ENCODE measurements at places on chromosomes 2 and 18.

DNA sequence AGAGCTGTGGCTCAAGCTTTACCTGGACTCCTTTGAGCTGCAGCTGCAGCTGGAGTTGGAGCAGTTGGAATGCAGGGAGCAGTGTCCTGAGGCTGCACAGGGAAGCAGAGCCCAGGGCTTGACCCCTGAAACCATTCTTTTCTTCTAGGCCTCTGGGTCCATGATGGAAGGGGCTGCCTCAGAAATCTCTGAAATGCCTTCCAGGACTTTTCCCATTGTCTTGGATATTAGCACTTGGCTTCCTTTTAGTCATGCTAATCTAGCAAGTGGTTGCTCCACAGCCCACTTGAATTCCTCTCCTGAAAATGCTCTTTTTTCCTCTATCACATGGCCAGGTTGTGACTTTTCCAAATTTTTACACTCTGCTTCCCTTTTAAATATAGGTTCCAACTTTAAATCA is 108.6 kb upstream of the RNF152 start:
- DNase-seq, result no peak

DNA sequence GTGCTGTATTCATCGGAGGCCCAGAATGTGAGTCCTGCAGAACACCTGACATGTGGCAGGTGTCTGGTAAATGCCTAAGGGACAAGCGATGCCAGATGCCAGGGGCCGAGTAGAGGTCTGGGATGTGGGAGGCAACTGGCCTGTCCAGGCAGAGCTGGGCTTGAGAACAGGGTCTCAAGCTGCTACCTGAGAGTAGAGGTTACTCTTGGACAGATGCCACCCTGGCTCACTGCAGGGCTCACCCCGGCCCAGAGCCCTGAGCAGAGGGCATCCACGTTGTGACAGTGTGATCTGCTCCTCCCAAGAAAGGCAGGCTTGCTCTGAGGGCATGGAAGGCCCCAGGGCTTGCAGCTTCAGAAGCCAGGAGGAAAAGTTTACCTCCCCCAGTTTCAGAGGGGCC is 692.0 kb upstream of the ID2 start:
- no peak for DNase-seq

DNA sequence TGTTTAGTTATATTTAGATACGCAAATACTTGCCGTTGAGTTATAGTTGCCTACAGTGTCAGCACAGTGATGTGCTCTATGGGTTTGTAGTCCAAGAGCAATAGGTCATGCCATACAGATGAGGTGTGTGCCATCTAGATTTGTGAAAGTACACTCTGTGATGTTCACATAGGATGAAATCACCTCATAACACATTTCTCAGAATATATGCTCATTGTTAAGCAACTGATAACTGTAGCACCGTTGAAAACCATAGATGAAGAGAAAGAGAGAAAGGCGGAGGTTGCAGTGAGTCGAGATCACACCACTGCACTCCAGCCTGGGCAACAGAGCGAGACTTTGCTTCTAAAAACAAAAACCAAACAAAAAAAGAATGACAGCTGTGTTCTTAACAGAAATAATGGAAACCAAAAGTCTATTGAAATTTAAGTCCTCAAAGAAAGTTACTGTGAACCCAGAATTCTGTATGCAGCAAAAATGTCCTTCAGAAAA is 9.5 kb downstream of the DGKD start:
- no peak for DNase-seq

DNA sequence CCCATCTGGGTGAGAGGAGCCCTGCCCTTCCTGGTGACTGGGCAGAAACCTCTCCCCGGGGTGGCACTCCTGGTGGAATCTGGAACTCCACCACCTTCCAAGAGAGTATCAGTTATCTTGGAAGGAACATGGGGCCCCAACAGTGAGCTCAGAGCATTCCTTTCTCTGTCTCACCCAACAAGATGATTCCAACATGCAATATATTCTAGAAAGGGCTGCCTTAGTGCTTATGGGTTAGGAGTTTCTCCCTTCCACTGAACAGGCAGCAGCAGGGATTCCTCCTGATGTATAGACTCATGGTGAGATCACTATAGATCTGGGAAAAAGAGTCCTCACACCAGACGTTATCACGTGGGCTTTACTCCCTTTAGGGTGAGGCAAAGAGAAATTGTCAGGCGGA is 147.1 kb downstream of the COL4A4 start:
- no peak for DNase-seq

- no peak for DNase-seq
These were observed 73.3 kb downstream of the LONRF2 start for GRCh38 chr2:100248971-100249370.

- DNase-seq, result no peak
These were observed 77.4 kb upstream of the NPAS2 start for GRCh38 chr2:100742277-100743254.

DNA sequence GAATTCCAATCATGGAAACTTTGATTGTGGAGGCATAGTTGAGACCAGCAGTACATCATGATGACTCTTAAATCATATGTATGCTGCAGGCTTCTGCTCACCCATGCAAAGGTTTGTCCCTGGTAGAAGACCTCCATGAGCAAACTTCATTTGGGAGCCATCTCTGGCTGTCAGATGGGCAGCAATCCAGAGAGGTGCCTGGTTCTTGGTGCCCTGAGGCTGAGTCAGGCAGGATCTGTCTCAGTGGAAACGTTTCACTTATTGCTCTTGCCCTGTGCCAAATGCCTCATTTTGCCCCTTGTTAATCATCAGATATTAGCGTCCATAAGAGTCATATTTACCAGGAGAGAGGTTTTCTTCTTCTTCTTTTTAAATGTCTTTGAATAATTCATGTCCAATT is 151.5 kb upstream of the CELF4 start:
- DNase-seq, result no peak

DNA sequence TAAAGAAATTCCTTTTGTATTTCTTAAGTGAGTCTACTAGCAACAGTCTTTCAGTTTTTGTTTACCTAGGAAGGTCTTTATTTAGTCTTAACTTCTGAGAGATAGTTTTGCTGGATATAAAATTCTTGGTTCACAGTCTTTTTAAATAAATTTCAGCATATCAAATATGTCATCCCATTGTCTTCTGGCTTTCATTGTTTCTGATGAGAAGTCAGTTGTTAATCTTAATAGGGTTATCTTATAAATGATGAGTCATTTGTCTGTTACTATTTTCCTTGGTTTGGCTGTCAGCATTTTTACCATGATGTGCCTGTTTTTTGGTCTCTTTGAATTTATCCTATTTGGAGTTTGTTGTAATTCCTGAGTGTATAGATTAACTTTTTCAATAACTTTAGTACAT is 129.3 kb downstream of the FAM210A start:
- peak; percentile 55 for DNase-seq

DNA sequence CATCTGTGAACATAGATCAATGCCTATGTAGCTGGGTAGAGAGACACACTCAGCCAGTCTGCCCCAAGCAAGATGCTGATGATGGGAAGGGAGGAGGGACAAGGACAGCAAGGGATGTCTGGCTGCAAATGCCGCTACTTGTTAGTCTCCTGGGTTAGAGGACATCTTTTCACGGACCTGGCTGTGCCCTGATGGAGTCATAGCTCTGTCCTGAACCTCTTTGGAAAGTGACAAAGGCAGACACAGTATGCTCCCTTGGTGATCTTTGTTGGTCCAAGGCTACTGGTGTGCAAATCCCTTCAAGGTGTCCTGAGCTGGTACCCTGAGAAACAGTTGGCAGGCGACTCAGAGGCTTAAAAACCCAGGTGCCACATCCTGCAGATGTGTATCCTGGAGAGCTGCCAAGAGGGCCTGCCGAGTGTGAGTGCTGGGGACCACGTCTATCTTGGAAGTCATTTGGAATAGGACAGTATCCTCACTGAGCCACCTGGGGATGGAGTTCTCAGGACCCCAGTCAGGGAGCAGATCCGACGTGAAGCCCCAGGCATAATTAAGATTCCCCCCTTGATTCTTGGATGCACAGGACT is 10.8 kb downstream of the FOSL2 start:
- DNase-seq, result no peak

DNA sequence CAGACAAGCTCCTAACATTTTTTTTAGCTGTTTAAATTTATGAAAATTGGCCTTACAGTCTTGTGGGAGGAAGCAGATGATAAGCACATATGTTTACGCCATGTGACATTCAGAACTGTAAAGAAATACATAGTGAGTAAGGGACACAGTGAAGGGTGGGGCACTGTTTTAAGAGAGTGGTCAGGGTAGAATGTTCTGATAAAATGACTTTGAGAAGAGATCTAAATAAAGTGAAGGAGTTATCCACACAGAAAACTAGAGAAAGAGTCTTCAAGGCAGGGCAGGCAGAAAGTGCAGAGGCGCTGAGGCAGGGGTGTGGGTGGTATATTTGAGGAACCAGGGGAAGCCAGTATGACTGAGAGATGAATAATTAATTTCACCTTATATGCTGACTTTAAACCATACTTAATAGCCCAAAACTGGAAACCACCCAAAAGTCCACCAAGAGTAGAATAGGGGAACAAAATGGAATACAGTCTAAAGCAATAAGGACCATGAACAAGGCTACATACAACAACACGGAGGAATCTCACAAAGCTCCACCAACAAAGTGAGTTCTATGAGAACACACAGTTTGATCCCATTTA is 8.6 kb downstream of the MREG start:
- DNase-seq, result peak; percentile 82

DNA sequence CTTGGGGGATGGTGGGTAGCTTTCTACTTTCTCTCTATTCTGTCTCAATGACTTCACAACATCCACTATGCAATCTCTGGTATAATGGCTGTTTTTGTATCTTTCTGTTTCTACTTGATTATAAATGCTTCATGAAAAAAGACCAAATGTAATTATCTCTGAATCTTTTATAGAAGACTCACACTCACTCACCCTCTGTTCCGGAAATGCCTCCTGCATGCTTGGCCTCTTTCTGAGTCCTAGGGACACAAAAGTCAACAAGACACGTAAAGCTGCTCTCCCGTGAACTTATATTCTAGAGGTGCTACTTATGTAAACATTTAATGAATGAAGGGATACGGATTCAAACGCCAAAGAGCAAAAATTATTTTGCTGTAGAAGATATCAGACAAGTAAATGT is 502.2 kb upstream of the SOX11 start:
- no peak for DNase-seq

GRCh38 chr2:86023366-86023712 is 82.3 kb downstream of the POLR1A start:
- no peak for DNase-seq

GRCh38 chr18:2846636-2847316 is at the start of gene EMILIN2:
Gene EMILIN2 (plus strand): TSS chr18:2847006. CDS start chr18:2847189, 183 bp downstream.
- no peak for DNase-seq

GRCh38 chr2:113863144-113863543 is 26.7 kb upstream of the ACTR3 start:
- DNase-seq, result peak; percentile 54

DNA sequence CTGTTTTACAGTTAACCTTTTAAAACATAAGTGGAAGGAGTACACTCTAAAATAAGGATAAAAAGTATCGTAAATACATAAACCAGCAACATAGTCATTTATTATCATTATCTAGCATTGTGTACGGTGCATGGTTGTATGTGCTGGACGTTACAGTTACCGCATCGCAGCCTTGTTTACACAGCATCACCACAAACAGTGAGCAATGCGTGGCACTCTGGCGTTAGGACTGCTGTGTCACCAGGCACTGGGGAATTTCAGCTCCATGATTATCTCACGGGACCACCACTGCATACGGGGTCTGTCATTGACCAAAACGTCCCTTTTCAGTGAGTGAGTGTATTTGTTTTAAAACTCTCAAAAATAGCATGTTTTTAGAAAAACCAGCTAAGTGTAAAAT is 103.0 kb upstream of the SNTG2 start:
- no peak for DNase-seq

GRCh38 chr2:1746174-1747064 is 2.1 kb upstream of the PXDN start:
- no peak for DNase-seq

- DNase-seq, result no peak
These were observed 6.1 kb upstream of the GMPPA start for GRCh38 chr2:219492575-219492974.

GRCh38 chr2:25036221-25036559 is 5.7 kb upstream of the EFR3B start:
- no peak for DNase-seq

DNA sequence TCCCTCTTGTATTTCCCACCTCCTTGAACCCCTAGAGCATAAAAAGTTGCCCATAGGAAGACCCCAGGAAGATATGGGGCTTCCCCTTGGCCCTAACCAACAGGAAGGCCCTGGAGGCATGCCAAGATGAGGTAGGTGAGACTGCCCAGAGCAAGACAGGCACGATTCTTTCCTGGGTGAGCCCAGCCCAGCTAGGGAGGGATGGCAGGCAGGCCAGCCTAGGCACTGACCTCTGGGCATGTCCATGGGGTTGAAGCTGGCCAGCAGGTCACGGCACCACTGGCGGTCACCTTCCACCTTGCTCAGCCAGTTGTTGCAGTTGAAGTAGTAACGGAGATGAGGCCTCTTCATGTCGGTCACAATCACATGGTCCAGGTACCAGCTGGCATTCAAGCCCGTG is 17.6 kb downstream of the LOXHD1 start:
- DNase-seq, result no peak

DNA sequence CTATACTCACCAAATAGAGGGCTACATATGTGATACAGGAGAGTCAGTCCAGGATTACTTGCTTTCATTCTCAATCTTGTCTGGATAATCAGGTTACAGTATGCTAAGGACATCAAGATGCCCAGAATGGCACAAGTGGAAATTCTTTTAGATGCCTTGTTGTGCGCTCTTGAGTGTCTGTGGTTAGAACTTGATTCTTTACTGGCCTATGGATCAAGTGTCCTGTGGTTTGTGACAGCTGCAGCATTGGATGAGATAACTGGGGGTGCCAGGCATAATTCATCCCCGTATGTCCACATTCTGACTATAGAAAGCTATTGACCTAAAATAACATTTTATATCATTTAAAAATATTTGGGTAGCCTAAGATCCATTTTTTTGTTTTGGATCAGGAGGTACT is 40.1 kb downstream of the CDC42EP3 start:
- DNase-seq, result peak; percentile 39
